ENCODE measurements at places on chromosomes 5 and 9. TPM values are rescaled to one million over a fixed set of nuclear protein-coding genes. Genes with fewer than 3 reads are reported as not detected.
A peak's percentile ranks its signal among the peaks of the same experiment; 100 is the strongest.

DNA sequence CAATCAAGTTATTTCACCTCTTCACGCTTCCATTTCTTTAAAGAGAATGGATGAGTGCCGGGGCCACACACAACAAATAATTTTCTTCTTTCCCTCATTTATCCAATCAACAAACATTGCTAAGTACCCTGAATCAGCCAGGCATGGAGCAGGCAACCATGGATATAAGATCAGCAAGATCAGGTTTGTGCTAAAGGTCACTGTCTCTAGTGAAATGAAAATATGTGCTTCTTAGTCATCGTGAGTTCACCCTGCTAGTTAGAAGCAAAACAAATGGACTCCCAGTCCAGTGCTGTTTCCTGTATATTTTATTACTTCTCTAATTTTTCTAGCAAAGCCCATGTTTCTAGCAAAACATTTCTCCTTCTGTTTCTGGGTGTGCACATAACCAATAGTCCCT lies 629.2 kb downstream of the BNC2 start:
- DNase-seq = no peak

- DNase-seq = no peak
These were observed 190.4 kb downstream of the RGS3 start for GRCh38 chr9:113653746-113654604.

DNA sequence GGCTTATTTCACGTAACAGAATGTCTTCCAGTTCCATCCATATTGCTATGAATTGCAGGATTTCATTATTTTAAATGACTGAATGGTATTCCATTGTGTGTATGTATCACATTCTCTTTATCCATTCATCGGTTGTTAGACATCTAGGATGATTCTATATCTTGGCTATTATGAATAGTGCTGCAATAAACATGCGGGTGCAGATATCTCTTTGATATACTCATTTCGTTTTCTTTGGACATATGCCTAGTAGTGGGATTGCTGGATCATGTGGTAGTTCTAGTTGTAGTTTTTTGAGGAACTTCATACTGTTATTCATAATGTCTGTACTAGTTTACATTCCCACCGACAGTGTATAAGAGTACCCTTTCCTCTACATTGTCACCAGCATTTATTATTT lies 460.5 kb downstream of the MAN2A1 start:
- no peak for DNase-seq

DNA sequence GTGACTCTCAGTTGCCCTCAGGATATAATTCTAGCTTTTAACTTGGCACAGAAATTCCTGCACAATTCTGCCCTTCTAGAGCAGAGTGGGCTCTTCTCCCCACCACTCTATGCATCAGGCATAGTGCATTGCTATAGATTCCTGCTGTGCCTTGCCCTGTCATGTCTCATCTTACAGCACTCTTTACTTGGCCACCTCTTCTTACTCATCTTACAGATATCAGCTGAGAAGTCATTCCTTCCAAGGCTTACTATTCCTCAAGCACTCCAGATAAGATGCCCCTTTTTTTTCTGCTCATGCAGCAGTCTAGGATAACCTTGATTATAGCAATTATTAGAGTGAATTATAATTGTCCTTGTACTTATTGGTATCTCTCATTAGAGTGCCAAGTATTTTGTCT lies 5.6 kb downstream of the FAM221B start:
- no peak for DNase-seq

DNA sequence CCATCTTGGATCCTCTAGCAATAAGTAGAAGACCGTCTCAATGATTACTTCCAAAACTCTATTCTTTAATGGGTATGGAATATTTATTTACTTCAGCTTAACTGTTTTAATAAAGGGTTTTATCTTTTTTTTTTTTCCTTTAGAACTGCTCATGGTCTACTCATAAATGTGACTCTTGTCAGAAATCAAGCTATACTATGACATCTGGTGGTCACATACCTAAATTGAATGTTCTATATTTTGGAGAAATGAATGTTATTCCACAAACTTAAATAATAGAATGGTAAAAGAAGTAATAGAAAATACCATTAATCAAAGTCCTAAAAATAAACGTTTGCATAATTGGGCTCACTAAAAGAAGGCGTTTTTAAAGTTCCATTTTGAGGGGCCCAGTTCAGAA lies 131.2 kb upstream of the PLCXD3 start:
- no peak for DNase-seq

The PDCD1LG2 gene
- total RNA-seq = 0.90 TPM

DNA sequence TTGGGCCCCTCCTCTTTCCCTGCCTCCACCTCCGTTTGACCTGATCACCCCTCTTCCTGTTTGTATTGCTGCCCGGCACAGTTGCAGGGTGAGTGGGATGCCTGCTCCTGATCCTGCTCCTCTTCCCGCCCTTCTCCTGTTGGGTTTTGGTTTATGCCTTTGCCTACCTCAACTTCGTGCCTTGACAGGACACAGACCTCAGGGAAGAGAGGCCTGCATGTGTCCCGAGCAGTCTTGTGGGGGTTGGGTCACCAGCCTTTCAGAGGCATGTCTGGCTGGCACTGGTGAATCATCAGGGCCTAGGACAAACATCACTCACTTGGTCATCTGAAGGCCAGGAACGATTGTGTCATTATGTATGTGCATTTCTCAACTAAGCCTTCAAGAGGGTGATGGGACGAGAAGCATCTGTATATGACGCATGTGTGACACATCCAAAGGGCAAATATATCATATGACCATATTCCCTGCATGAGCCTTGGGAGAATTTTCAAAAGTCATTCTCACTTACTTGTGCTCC lies 56.9 kb downstream of the NPR3 start:
- DNase-seq = no peak

GRCh38 chr9:73148447-73148937 lies 3.2 kb upstream of the ANXA1 start:
- DNase-seq = no peak

- no peak for DNase-seq
These were observed 136.1 kb downstream of the PAM start for GRCh38 chr5:102891175-102891574.

DNA sequence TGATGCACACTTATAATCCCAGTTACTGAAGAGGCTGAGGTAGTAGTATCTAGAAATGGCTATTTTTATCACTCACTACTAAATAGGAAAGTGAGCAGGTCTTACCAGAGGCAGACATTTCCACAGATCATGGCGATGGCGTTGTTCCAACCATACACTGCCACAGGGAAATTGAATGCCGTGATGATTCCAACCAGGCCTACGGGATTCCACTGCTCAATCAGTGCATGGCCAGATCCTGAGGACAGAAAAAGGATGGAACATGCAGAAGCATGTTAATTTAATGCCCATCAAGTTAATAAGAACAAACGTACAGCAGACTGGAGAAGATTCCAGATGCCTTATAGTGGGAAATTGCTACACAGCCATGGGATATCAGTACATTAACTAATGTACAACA lies 18.0 kb downstream of the ALDH7A1 start:
- DNase-seq = no peak

- DNase-seq = no peak
These were observed 732 bp downstream of the MARCHF11 start for GRCh38 chr5:16178745-16179372.

The WDR38 gene
- not detected for total RNA-seq

The ELL2 gene
- 14.0 TPM for total RNA-seq

GRCh38 chr5:98095072-98095471 lies 678.4 kb upstream of the RGMB start:
- no peak for DNase-seq

GRCh38 chr9:101028346-101029314 lies at the start of gene PLPPR1:
Gene PLPPR1 (plus strand): TSS chr9:101028727.
- no peak for DNase-seq

DNA sequence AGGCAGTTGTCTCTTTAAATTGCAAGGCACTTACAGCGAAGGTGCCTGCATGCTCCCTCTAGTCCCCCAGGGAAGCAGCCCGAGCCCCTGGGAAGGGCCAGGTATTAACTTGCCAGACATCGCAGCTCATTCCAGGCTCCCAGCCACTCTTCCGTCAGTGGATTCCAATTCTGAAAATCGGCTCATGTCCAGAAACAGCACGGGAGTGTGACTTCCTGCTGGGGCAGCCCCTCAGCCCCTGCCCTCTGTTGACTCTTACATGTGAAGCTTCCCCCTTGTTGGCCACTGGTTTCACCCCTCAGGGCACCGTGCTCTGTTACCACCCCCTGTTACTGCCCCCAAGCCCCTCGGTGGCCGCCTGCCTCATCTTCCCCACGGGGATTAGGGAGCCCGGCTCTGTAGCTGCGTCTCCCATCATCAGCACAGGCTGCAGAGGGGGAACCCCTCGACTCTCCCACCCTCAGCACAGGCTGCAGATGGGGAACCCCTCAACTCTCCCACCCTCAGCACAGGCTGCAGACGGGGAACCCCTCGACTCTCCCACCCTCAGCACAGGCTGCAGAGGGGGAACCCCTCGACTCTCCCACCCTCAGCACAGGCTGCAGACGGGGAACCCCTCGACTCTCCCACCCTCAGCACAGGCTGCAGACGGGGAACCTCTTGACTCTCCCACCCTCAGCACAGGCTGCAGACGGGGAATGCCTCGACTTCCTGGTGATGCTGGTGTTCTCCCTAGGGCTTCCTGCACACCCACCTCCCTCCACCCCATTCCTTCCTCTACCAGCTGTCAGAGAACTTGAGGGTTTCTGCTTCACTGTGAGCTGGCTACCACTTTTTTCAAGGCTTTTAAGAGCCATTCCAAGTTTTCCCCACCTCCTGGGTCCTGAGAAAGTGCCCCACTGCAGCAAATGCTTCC lies 11.1 kb upstream of the CACNA1B start:
- DNase-seq = no peak

- DNase-seq = no peak
These were observed 45.2 kb upstream of the ALDH1B1 start for GRCh38 chr9:38347271-38347671.

The TMEM252 gene
- total RNA-seq = not detected

GRCh38 chr9:97985058-97985861 lies 2.1 kb downstream of the ANP32B start:
- peak; percentile 61 for DNase-seq

The RASGRF2 gene
- 33.7 TPM for total RNA-seq

DNA sequence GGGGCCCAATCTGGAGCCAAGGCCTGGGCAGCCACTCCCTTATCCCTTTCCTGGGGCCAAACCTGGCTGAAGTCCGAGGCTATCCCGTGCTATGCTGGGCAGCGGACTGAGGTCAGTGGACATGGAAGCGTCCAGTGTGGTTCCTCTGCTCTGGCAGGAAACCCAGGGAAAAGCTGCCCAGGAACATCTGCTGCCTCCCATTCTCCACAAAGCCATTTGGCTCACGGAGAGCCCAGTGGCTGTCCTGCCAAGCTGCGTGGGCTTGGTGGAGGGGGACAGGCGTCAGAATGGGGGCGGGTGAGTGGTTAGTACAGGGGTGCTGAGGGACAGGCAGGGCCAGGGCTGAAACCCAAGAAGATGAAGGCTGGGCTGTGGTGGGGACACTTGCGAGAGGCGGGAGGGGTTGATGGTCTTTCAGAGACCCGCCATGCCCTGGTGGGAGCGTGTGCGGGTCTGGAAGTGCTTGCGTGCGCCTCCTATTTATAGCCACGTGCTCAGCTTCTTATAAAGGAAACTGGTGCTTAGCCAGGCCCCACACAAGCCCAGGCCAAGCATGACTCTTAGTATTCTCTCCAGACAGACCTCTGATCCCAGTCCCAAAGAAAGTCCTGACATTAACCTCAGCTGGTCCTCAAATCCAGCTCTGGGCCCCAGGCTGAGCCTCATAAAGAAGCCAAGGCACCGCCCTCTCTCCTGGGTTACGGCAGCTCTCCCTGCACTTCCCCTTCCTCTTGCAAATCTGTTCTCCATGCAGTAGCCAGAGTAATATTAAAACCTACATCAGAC lies 9.4 kb upstream of the SLC6A7 start:
- DNase-seq = no peak

DNA sequence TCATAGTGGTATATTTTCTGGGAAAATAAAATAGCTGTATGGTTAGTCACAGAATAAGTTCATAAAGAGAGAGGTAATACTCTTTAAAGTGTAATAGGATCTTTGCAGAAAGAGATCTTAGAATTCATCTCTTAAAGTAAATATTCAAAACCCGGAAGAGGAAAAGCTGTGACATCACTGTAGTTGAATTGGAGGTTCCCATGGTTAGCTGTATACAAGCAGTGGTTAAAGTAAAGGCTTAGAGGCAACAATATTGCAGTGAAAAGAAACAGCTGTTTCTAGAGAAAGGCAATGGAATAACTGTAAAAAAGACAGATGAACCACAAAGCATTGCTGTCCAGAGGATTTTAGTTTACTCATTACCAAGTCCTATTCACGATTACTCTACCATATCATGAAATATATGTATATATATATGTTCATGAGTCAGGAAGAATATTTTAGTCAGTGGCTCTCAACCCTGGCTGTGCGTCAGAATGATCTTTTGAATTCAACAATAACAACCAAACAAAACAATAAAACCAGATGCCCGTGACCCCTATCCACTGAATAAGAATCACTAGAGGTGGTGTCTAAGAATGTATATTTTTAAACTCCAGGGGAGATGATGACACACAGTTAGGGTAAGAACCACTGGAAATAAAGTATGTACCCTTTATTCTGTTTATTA lies 4.7 kb downstream of the ERCC6L2 start:
- no peak for DNase-seq

DNA sequence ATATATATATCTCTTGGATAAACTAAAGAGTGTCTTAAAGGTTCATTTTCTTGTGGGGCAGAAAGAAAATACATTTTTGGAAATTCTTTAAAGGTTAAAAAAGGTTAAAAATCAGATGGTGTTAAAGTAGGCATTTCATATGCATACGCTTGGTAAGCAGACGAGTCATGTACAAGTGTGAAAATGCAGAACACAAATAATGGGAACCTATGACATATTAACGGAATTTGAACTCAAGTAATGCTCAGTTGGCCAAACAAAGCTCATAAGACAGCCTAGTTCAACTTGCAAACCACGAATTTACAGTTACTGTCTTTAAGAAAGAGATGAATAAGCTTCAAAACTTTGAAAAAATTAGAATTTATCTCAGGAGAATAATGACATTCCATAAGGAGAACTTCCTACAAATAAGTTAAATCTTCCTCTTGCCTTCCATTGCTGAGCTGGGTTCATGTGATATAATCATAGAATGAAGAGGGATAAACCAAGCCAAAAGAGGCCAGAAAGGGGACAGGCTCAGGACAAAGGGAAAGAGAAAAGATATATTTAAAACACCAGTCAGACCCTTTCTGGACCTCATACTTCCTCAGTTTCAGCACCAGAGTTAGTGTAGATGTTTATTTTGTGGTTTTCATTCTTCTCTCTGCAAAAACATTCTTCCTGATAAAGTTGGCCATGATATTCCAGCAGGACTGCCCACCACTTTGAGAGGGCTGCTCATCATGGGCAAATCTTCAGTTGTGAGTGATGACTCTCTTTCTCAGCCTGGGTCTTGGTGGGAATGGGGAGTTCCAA lies 256.7 kb upstream of the CD180 start:
- DNase-seq = no peak

The PDE6A gene
- not detected for total RNA-seq

- DNase-seq = no peak
These were observed 23.5 kb downstream of the SAXO1 start for GRCh38 chr9:19009391-19009965.

The SLC27A6 gene
- not detected for total RNA-seq

DNA sequence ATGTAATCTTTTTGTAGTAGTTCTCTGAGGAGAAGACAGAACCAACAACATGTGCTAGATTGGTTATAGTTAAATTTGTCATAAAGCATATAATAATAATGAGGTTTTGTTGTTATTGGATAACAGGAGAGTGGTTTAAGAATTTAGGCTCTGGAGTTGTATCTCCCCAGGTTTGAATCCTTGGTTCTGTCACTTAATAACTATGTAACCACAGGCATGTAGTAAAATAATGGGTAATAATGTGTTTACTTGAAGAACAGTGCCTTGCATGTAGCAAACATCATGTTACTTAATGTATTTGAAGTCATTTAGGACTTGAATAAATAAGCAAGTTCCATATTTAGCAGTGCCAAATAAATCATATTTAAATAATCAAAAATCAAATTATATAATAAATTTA lies 55.8 kb downstream of the NSD1 start:
- no peak for DNase-seq

The RARS1 gene
- total RNA-seq = 82.5 TPM

The ZDHHC11B gene
- 8.1 TPM for total RNA-seq

Data from CD4-positive, alpha-beta memory T cell (primary cell).